ENCODE measurements at places on chromosomes 3 and 15.
A peak's percentile ranks its signal among the peaks of the same experiment; 100 is the strongest.

- H3K36me3 ChIP-seq: no peaks in the 10 kb centered on the region
- DNase-seq: no peak
- H3K27me3 ChIP-seq: no peaks in the 10 kb centered on the region
These were observed 126.2 kb downstream of the ASB7 start for GRCh38 chr15:100728371-100729201.

- H3K27me3 ChIP-seq: no peaks in the 10 kb centered on the region
- DNase-seq: no peak
- no peaks in the 10 kb centered on the region for H3K4me1 ChIP-seq
- no peak overlapping the region for H3K27ac ChIP-seq
These were observed 733.6 kb downstream of the EPHA3 start for GRCh38 chr3:89841041-89841440.

DNA sequence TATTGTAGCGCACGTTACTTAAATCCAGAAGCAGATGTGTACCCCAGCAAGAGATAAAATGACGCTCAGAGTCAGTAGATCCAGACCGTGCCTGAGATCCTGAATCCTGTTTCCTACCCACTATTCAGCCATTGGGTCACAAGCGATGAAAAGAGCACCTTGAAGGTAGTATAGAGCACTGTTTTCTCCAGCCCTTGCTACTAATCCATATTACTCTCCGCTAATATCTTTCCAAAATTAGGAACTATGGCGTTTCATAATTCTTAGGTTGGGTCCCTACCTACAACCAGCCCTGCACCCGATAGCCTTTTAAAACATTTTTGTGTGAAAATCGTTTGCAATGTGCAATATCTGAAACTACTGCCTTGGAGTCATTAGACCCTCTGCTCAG lies 596 bp downstream of the BTD start:
- peak overlapping the region; percentile 90 for H3K27ac ChIP-seq
- peaks cover 5% of the 10 kb centered on the region for H3K4me1 ChIP-seq
- no peak for DNase-seq
- no peaks in the 10 kb centered on the region for H3K36me3 ChIP-seq

- H3K36me3 ChIP-seq: no peaks in the 10 kb centered on the region
- H3K27me3 ChIP-seq: no peaks in the 10 kb centered on the region
- H3K4me1 ChIP-seq: no peaks in the 10 kb centered on the region
- no peak overlapping the region for H3K27ac ChIP-seq
- H3K4me3 ChIP-seq: no peak overlapping the region
These were observed 79.5 kb upstream of the PCSK6 start for GRCh38 chr15:101568821-101569555.

DNA sequence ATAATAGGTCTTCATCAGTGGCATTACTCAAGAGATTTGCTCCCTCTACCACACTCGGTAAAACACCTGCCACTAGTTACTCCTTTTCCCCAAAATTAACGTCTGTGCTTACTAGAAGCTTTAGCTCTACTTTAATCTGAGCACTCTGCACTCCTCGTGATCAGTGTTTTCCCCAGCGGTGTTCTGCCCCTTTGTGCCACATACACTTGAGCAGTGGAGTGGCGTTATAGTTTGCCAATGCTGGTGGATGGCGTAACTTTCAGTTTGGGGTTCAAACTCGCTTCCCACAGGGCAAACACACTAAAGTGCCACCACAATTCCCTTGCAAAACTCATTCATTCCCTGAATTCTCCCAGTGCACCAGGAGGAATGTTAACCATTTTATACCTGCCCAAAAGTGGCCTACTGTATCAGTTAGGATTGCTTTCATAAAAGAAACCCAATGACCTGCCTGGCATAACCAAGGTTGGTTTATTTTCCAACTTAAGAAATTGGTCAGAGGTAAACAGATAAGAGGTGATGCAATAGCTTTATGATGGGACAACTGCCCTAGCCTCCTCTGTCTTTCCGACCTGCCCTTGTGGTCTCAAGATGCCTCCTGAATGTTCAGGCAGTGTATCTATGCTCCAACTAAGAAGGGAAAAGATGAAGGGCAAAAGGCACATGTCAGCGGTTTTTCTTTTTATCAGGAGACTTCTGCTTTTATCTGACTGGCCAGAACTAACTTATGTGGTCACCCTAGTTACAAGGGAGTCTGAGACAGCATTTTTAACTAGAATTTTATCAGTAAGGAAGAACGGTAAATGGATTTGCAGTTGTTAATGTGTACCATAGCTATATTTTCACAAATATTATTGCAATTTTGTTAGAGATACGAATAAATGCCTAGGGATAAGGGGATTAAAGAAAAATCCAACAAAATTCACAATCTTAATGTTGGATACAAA lies 83.9 kb downstream of the FSIP1 start:
- H3K27ac ChIP-seq: no peak overlapping the region
- H3K36me3 ChIP-seq: no peaks in the 10 kb centered on the region

Measured in uterus (tissue), 4 donors.